ENCODE measurements at places on chromosomes 13 and 19. TPM values are rescaled to one million over a fixed set of nuclear protein-coding genes. Genes with fewer than 3 reads are reported as not detected.

DNA sequence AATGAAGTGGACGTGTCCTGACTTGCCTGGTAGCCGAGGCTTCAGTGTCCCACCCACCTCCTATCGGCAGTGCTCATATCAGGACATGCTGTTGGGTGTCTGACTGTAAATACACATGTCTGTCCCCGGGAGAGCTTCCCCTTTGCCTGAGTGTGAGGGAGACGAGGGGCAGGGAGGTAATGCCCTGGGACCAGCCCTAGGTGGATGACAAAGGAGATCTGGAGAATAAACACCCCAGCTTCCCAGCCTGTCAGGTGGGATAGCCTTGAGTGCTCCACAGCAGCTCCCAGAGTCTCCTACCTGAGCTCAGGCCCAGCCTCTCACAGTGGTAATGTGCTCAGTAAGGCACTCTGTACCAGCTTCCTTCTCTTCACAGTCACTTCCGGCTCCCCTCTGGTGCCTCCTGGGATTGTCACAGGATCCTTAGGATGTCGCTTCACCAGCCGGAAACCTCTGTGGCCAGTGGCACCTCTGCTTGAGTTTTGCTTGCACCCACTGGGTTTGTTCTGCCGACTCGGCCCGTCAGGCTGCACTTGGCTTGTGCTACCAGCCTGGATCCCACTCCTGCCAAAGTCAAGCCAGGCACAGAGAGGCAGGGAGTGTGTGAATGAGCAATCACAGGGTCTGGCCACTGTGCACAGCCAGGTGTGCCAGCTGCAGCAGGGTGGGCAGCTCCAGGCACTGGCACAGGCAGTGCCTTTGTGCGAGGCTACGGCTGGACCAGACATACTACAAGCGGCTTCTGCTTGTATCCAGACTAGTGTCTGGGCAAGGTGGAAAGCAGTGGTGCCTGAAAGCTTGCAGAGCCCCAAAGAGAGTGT is 54.4 kb upstream of the RGCC start:
- H3K4me3 ChIP-seq: no peak overlapping the region
- no peaks in the 10 kb centered on the region for H3K36me3 ChIP-seq
- H3K4me1 ChIP-seq: no peaks in the 10 kb centered on the region
- peak; percentile 23 for ATAC-seq

DNA sequence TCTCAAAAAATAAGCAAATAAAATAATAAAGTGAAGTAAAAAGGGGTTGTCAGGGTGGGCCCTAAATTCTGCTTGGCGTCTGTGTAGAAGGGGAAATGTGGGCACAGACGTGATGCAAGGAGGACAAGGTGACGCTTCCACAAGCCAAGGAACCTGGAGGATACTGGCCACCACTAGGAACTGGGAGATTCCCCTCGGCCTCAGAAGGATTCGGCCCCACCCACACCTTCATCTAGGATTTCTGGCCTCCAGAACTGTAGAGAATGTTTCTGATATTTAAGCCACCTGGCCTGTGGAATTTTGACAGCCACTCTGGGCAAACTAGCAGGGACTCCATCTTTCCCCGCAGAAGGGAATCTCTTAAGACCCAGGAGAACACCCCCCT is 1.1 kb downstream of the PLEKHJ1 start:
- peak overlapping the region; percentile 95 for H3K4me3 ChIP-seq
- H3K4me1 ChIP-seq: peaks cover 30% of the 10 kb centered on the region
- H3K27me3 ChIP-seq: no peaks in the 10 kb centered on the region

DNA sequence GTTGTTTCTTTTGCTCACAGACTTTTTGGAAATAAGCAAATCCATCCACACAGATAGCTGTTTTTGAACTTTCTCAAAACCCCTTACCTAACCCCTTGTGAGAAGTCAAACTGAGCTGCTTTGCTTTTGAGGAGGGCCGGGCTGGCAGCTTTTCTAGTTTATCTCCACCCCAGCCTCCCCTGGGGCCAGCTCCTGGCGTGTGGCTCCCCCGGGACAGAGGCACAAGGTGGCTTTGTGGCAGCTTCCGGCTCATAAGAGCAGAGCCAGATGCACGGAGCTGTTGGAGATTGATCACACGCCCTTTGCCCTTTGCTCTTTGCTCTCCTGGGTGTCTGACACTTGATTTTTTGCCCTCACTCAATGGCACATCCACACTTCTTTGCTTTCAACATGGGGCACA is 24.9 kb upstream of the RNF113B start:
- H3K4me3 ChIP-seq: no peak overlapping the region
- ATAC-seq: no peak
- H3K4me1 ChIP-seq: no peaks in the 10 kb centered on the region
- no peaks in the 10 kb centered on the region for H3K36me3 ChIP-seq
- no peak overlapping the region for H3K27ac ChIP-seq

DNA sequence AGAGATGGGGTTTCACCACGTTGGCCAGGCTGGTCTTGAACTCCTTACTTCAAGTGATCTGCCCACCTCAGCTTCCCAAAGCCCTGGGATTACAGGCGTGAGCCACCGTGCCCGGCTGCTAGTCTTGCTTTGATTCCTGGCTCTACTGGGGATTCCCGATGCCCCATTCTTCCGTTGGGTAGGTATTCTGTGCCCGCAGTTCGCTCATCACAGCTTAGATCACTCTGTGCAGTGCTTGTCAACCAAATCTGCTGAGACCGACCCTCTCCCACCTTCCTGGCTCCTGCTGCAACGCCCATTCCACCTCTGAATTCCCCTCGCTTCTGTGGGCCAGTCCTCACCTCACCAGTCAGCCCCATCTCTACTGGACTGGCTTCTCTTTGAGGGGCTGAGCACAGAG is 4.6 kb upstream of the ZNF414 start:
- peak overlapping the region; percentile 95 for H3K27ac ChIP-seq
- no peaks in the 10 kb centered on the region for H3K27me3 ChIP-seq
- H3K36me3 ChIP-seq: peaks cover 14% of the 10 kb centered on the region
- no peak for ATAC-seq
- peaks cover 24% of the 10 kb centered on the region for H3K4me1 ChIP-seq
- peak overlapping the region; percentile 80 for H3K4me3 ChIP-seq

KIR3DL1 gene
- not detected for total RNA-seq

DNA sequence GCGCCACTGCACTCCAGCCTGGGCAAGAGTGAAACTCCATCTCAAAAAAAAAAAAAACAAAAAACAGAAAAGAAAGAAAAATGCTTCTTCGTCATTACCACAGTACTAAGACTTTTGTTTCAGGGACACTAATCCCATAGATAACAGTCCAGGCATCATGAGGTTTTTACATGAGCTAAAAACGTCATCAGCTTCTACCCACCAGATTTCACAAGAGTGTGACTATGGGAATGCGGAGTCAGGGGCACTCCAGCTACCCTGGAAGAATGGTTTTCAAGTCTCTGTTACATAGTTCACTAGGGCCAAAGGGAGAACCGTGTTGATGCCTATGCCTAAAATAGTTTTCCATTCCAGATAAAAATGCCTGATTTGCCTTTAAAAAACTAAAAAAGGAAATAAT is 33.2 kb downstream of the RAB20 start:
- no peaks in the 10 kb centered on the region for H3K27me3 ChIP-seq
- no peaks in the 10 kb centered on the region for H3K4me1 ChIP-seq
- no peak overlapping the region for H3K27ac ChIP-seq
- no peaks in the 10 kb centered on the region for H3K36me3 ChIP-seq
- no peak for ATAC-seq

- no peak overlapping the region for H3K4me3 ChIP-seq
- peaks cover 3% of the 10 kb centered on the region for H3K4me1 ChIP-seq
- ATAC-seq: no peak
- no peak overlapping the region for H3K27ac ChIP-seq
These were observed 3.6 kb downstream of the CACNG7 start for GRCh38 chr19:53912653-53913052.

- peak; percentile 85 for ATAC-seq
- H3K27me3 ChIP-seq: peaks cover 27% of the 10 kb centered on the region
- no peaks in the 10 kb centered on the region for H3K4me1 ChIP-seq
- H3K4me3 ChIP-seq: peak overlapping the region; percentile 44
These were observed 1.4 kb downstream of the PLPP2 start for GRCh38 chr19:289651-290371.

GRCh38 chr19:44657211-44657921 is 13.7 kb downstream of the PVR start:
- H3K36me3 ChIP-seq: peaks cover 12% of the 10 kb centered on the region
- no peak overlapping the region for H3K27ac ChIP-seq
- peak; percentile 58 for ATAC-seq
- no peaks in the 10 kb centered on the region for H3K27me3 ChIP-seq

PSG6 gene
- not detected for total RNA-seq

- H3K27me3 ChIP-seq: no peaks in the 10 kb centered on the region
- no peaks in the 10 kb centered on the region for H3K36me3 ChIP-seq
- ATAC-seq: peak; percentile 78
- peak overlapping the region; percentile 79 for H3K4me3 ChIP-seq
- peak overlapping the region; percentile 75 for H3K27ac ChIP-seq
These were observed 697 bp downstream of the FCGRT start for GRCh38 chr19:49512970-49513745.

- no peak overlapping the region for H3K27ac ChIP-seq
- peaks cover 37% of the 10 kb centered on the region for H3K27me3 ChIP-seq
- no peak overlapping the region for H3K4me3 ChIP-seq
- no peak for ATAC-seq
These were observed 125.4 kb upstream of the ZNF507 start for GRCh38 chr19:32219881-32220472.

DNA sequence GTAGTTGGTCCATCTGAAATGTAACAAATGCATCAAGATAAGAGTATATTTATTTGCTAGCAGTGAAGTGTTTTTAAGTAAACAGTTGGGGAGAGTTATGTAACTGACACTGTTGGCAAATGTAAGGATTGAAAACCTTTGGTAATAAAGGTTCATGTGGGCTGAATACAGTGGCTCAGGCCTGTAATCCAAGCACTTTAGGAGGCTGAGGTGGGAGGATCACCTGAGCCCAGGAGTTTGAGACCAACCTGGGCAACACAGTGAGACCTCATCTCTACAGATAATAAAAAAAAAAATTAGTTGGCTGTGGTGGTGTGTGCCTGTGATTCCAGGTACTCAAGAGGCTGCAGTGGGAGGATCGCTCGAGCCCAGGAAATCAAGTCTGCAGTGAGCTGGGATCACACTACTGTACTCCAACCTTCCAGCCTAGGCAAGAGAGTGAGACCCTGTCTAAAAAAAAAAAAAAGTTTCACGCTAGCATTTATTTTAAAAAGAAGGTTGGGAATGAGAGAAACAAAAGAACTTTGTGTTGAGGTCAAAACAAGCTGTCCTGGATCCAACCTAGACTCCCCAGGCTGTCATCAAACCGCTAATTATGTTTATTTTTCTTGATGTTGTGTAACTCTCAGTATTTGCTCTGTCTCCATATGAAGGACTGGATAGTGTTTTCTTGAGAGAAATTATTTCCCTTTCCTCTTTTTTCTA is 20.7 kb downstream of the SETDB2 start:
- H3K4me3 ChIP-seq: no peak overlapping the region
- no peaks in the 10 kb centered on the region for H3K27me3 ChIP-seq
- peaks cover 99% of the 10 kb centered on the region for H3K36me3 ChIP-seq
- H3K27ac ChIP-seq: no peak overlapping the region

DNA sequence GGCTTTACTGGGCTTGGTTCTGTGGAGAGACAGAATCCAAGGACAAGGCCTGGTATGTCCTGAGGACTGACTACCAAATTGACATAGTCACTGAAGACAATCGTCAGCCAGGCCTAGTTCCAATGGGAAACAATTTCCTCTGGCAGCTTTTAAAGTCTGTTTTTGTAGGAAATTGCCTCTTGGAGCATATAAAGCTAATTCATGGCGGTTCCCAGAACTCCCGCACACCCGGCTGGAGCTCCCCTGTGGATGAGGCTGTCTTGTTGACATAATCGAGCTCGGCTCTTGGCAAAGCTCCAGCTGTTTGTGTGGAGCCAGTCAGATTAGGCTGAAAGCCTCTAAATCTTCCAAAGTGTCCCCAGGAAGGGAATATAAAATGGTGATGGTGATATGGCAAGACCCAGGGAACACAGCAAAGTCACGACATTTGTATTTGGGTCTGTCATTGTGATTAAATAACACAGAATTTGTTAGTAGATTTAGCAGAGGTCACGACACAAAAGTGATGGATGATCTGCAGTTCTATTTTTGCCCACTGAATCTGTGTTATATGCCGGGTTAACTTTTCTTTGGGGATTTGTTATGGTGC is 395.0 kb downstream of the PCDH9 start:
- H3K36me3 ChIP-seq: no peaks in the 10 kb centered on the region
- no peak for ATAC-seq
- H3K4me1 ChIP-seq: no peaks in the 10 kb centered on the region
- no peak overlapping the region for H3K27ac ChIP-seq
- H3K27me3 ChIP-seq: no peaks in the 10 kb centered on the region

SAMD1 gene
- 62.1 TPM for total RNA-seq

WDR62 gene
- 33.2 TPM for total RNA-seq

DNA sequence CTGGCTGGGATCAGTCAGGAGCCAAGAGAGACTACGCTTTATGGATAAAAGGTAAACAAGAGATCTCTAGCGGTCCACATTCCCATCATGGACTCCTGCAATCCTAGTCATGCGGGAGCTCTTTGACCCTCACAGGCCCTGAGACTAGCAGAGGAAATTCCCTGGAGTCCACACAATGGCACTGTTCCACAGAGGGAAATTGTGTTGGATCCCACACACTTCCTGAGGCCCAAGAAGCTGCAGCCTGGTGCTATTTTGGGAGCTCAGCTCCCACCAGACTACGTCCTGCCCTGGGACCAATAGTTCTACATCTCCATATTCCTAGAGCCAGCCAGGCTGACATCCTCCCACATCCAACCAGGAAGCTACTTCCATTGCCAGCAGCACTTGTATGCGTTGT is 2358.4 kb downstream of the PCDH9 start:
- no peak overlapping the region for H3K27ac ChIP-seq
- ATAC-seq: no peak

DNA sequence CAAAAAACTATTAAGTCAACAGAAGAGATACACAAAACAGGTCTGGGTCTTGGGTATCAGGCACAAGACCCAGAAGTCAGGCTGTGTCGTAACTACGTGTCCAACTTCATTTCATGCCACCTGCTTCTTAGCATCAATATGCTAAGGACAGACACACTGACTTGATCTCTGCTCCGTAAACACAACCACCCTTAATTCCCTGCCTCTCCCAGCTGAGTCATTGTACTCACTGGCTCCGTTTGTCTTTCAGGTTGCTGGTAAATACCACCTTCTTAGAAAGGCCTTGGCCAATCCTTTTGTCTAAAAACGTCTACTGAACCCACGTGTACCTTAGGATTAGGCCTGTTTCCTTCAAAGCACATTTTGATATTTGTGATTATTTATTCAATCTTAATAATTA is 726.2 kb downstream of the PCDH9 start:
- H3K36me3 ChIP-seq: no peaks in the 10 kb centered on the region
- no peaks in the 10 kb centered on the region for H3K4me1 ChIP-seq
- no peaks in the 10 kb centered on the region for H3K27me3 ChIP-seq
- no peak overlapping the region for H3K27ac ChIP-seq
- no peak for ATAC-seq

GRCh38 chr19:40755248-40755624 is 4.2 kb downstream of the SNRPA start:
- H3K4me1 ChIP-seq: peaks cover 33% of the 10 kb centered on the region
- H3K4me3 ChIP-seq: peak overlapping the region; percentile 97
- no peaks in the 10 kb centered on the region for H3K27me3 ChIP-seq
- peaks cover 99% of the 10 kb centered on the region for H3K36me3 ChIP-seq
- ATAC-seq: no peak

- H3K4me3 ChIP-seq: no peak overlapping the region
- no peak overlapping the region for H3K27ac ChIP-seq
- no peaks in the 10 kb centered on the region for H3K36me3 ChIP-seq
- no peaks in the 10 kb centered on the region for H3K4me1 ChIP-seq
These were observed 81.8 kb upstream of the RUBCNL start for GRCh38 chr13:46468570-46469463.
